ENCODE measurements at places on chromosomes 1 and 21. TPM values are rescaled to one million over a fixed set of nuclear protein-coding genes. Genes with fewer than 3 reads are reported as not detected.

DNA sequence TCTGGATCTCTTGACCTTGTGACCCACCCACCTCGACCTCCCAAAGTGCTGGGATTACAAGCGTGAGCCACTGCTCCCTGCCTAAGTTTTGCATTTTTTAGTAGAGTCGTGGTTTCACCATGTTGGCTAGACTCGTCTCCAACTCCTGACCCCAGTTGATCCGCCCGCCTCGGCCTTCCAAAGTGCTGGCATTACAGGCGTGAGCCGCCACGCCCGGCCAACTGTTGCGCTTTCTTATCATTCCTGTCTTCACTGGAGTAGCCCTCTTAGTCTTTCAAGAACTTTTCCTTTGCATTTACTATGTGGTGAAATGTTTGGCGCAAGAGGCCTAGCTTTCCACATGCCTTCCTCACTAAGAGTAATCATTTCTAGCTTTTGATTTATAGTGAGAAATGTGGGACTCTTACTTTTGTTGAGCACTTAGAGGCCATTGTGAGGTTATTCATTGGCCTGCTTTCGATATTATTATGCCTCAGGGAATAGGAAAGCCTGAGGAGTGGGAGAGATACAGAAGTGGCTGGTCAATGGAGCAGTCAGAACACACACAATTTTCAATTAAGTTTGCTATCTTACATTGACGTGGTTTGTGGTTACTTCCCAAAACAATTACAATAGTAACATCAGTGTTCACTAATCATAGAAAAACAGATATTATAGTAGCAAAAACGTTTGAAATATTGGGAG is 111.0 kb downstream of the ZMYM4 start:
- DNase-seq, result no peak

DNA sequence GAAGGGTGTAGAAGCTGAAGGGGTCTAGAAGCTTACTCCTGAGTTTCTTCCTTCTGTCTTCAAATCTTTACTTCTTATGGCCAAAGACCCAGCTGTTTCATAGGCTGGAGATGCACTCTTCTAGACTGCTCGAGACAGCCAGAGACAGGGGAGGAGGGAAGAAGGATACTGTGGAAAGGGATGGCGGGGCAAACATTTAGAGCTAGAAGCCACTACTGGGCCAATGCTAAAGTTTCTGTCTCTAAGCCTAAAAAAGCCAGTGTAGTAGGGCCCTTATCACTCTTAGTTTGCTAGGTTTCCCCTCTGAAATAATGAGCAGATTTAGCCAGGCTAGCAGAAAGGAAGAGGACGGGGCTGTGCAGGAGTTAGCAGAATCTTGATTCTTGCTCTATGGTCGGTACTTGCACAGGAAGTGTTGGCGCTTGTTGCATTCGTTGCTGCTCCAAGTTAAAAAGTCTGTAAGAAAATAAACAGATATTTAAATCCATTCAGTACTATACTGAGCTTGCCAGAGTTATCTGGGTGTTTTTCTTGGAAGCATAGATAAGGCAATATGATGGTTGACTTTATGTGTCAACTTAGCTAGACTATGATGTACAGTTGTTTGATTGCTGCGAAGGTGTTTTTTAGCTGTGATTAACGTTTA is 16.9 kb downstream of the REG4 start:
- no peak for DNase-seq

The NBPF10 gene
- total RNA-seq, result 3.4 TPM

The MAP3K21 gene
- 0.96 TPM for total RNA-seq

The SYT14 gene
- total RNA-seq, result not detected

All from mesenteric fat pad (tissue), 1 donor.